ENCODE measurements at places on chromosomes 1 and 21.
A peak's percentile ranks its signal among the peaks of the same experiment; 100 is the strongest.

- DNase-seq: no peak
These were observed 246.6 kb upstream of the ADGRL2 start for GRCh38 chr1:81554108-81554507.

GRCh38 chr1:236465959-236466303 is 57.9 kb upstream of the LGALS8 start:
- peak; percentile 27 for DNase-seq

GRCh38 chr1:166082601-166083000 is 84.2 kb downstream of the FAM78B start:
- no peak for DNase-seq

DNA sequence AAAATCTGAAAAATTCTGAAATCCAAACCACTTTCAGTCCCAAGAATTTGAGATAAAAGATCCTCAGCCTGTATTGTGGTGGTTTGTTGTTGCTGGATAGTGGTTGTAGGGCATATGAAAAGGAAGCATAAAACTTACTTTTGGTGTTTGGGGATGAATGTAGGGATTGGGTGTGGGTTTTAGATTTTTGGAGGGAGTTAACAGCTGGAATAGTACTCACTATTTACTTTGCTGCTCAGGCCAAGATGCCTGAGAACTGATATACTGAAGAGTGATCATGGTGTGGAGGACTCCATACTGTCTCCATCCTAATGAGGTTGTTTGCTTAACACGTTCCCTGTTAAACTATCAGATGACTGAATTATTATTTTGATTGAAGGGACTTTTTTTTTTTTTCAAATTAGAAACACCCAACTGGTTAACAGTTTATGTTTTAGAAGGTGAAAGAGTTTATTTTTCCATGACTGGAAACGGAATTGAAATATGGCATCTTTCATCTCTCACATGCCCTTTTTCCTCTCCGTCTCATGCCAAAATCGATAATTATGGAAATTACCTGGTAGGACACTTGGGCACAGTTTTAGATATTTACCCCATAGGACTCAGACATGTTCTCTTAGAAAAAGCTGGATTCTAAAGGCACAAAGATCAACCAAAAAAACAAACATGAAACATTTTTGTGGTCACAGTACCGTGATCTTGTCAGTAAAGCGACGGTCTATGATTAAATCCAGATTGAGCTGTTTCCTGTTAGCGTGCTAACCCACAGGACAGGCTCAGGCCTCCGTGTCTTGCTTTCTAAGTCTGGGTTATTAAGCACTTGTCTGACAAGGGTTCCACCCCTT is 37.3 kb downstream of the RGL1 start:
- peak; percentile 11 for DNase-seq

DNA sequence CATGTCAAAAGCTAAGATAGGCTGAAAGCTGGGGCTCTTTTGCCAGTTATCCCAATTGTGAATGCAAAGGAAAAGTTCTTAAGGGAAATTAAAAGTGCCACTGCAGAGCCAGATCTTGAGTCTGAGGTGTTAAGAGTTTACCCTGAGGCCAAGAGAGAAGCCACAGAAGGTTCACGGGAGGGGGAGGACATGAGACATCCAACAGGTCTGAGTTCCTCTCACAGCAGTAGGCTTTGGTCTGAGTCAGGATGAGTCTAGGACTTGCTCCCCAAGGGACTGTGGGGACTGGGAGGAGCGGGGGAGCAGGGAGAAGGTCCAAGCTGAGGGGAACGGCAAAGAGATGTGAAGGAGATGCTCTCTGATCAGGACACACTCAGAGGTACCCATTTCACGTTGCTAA is 411.2 kb upstream of the CAMK1G start:
- no peak for DNase-seq

DNA sequence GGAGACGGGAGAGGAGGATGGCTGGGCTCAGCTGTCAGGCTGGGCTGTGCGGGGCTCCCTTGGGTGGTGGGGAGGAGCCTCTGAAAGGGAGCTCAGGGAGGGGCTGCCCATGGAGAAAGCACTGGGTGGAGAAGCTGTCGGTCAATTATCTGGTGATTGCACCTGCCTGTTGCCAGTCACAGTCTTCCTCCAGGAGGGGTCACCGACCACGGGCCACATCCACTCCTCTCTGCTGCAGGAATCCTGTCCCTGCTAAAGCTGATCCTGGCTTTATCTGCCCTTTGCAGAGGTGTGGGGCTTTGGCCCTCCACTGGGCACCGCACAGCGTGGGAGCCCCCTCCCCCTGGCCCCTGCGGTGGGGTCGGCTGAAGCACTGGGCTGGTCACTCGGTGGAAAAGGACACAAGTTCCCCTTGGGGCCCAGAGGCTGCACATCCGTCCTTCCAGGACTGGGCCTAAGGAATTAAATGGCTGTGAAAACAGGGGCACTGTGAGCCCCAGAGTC is 21.8 kb upstream of the COL18A1 start:
- no peak for DNase-seq

GRCh38 chr21:37936010-37936785 is 19.9 kb upstream of the KCNJ6 start:
- DNase-seq: no peak

GRCh38 chr21:29082046-29082815 is 8.8 kb upstream of the CCT8 start:
- no peak for DNase-seq

DNA sequence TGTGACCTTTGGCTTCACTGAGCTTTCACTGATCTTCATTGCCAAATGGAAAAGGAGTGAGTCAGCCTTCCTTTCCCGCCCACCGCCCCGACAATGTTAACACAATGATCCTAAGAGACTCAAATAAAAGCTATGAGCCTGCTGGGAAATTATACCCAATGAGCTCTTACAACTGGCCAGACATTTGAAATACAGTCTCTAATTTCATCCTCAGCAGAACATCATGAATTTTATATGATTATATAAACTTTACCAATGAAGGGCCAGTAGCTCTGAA is 252.5 kb downstream of the SIPA1L2 start:
- no peak for DNase-seq

DNA sequence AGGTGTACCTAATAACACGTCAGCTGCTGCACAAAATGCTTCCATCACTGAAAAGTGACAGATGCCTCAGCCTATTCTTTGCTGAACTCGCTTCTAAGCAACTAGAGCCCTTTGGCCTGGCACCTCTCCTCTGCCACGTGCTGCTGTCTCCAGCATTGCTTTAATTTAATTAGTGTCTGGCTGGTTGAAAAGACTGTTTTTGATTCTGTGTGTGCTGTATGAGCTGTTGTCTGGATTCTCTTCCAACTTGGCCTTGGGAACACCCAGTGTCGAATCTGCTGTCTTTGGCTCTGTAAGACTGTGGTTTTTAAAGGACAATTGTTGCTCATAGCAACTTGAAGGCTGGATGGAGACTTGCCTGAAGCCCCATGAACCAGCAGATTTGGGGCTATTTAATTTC is 109.5 kb downstream of the PSMG1 start:
- no peak for DNase-seq

DNA sequence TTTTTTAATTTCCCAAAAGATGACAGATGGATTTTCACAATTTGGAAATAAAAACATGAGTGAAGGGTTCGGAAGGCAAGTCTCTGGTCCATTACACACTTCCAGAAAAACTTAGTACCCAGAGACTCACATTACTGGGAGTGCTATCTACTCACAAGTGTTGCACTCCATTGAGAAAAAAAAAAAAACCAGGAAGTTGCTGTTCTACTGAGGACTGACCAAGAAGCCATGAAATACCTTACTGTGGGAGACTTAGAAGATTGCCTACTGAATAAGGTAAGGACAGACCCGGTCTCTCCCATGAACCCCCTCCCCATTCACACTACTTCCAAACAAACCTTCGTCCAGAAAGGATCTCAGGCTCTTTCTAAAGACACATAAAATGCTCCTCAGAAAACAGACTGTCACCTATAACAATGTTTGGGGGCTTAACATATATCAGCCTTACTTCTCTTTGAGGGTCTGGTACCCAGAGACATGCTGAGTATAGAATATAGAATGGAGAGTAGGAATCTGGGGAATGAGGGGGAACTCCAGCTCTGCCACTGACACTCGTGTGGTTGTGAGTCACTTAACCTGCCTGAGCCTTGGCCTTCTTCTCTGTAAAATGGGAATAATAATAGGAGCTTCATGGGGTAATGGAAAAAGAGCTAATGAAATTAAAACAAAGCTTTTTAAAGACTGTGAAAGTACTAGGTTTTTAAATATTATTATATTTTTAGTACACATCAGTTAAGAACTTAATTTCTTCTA is 1.4 kb downstream of the MAB21L3 start:
- DNase-seq: no peak

DNA sequence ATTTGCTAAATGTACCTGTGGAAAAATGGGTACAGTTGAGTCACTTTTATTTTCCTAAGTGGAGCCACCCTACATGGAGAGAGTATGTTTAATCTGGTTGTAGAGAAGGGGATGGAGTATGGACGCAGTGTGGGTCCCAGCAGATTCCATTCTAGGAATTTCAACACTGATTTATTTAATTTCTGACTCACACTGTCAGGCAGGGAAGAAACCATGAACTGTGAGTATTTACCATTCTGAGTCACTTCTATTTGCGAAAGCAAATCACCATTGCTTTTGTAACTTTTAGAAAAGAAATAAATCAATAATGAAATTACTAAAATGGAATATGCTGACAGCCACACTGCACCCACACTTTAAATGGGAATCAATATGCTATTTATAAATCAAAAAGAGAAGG is 339.0 kb downstream of the DSCAM start:
- no peak for DNase-seq

DNA sequence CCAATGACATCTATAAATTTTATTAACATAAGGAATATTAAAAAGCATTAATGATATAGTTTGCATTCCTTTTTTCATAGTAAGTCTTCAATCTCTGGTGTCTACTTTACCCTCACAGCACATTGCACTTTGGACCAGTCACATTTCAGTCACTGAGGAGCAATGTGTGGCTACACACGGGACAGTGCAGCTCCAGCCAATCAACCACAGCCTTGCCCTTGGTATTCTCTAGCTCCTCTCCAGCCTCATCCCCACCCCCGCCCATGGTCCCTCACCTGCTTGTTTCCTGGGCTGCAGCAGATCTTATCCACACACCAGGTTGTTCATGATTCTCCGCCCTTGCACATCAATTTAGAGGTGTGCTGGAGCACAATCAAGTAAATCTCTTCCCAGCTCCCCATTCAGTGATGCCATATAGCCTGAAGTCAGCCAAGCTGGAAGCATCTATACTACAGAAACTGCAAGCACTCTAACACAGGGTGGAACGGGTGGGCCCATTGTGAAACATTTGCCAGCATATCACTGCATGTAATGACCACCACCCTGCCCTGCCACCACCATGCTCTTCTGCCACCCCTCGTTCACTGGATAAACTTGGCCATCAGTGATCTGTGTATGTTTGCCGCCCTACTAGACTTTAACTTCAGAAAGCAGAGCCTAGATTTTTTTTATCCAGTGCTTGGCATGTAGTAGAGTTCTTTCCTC is 93.0 kb upstream of the SLC44A3 start:
- no peak for DNase-seq

- no peak for DNase-seq
These were observed 5.9 kb downstream of the IGSF3 start for GRCh38 chr1:116661633-116662032.

DNA sequence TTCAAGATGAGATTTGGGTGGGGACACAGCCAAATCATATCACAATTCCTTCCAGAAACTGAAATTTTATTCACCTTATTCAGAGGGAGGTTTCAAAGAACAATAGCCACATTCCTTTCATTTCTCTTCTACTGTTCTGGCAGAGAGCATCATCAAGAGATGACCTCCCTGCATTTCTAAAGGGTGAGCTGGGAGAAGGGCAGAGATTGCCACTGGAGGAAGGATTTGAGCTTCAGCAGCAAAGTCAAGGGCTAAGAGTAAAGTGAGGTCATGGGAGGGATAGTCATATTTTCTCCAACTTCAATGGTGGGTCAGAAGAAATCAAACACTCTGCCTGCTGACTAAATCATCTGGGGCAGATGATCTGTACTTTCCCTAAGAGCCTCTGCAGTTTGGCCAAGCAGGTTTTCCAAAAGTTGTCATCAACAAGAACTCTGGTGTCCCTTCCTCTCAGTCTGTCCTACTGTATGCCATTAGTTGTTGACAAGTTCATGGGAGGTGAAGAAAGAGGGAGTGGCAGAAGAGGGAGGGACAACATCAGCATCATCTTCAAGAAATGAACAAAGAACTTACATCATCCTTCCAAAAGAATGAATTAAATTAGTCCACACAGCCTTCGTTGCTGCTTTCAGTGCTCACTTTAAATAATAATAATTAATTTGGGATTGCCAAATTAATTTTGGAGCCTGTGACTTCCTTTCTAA is 298.3 kb downstream of the ASTN1 start:
- no peak for DNase-seq

DNA sequence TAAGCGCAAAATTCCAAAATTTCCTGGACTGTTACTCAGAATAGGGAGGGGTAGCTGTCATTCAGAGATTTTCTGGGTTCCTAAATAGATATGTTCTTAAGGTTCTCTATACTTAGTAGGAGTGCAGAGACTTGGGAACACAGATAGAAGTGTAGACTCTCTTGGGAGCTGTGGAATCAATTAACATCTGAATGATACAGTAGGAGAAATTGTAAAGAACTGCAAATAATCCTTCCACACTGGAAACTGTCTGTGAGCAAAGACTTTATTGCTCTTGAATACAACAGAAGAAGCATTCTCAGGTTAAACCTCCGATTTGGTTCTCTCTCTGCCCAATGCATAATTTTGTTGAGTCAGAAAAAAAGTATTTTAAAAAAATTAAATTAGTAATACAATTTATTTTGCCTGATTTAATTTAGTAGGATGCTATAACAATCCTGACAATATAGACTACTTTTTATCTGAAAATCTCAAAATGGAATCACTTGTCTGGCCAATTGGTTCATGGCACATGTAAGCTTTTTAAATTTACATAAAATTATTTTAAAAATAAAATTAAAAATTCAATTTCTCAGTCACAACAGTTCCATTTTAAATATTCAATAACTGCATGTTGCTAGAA is 1754.3 kb downstream of the PLA2G4A start:
- DNase-seq: no peak

GRCh38 chr1:74937176-74937575 is 197.0 kb upstream of the LHX8 start:
- DNase-seq: no peak

DNA sequence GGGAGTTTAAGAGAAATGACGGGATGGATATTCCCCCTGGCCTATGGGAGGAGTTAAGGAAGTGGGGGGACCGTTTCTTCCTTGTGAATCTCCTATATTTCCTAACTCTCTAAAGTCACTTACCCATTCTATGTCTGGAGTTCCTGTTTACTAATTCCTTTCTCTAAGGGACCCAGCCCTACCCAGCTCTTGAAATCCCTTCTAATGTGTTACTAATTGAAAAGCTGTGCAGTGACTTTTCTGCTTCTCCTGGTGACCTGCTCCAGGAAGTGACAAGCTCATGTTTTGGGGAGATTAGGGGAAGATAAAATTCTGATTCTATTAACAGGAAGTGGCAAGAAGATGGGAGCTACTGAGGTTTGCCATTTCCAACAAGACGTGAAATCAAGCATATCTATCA is 4.0 kb upstream of the SAMSN1 start:
- peak; percentile 54 for DNase-seq

DNA sequence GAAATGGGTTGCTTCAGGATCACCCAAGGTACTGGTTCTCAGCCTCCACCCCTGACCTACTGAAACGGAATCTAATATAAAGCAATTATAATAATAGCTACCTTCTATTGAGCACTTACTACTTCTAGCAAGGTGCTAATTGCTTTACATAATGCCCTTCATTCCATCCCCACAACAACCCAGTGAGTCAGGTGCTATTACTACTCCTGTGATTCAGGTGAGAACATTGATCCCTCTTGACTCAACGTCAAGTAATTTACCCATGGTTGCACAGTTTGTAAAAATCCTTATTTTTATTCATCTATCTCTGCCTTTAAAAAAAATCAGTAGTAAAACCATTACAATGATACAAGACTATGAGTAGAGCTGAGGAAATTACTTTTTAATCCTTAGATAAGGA is 85.2 kb downstream of the UCHL5 start:
- DNase-seq: no peak
